ENCODE measurements at places on chromosomes 5 and 9. TPM values are rescaled to one million over a fixed set of nuclear protein-coding genes. Genes with fewer than 3 reads are reported as not detected.

Gene PHF2
- 39.2 TPM for total RNA-seq

Gene NME5
- total RNA-seq = not detected

Gene FOXD1
- total RNA-seq = not detected

Gene ECM2
- not detected for total RNA-seq

Gene HAVCR2
- 2.7 TPM for total RNA-seq

GRCh38 chr5:16245249-16245648 is 65.7 kb upstream of the MARCHF11 start:
- H3K27ac ChIP-seq = no peak overlapping the region
- no peaks in the 10 kb centered on the region for H3K27me3 ChIP-seq
- H3K4me3 ChIP-seq = no peak overlapping the region
- H3K36me3 ChIP-seq = no peaks in the 10 kb centered on the region

DNA sequence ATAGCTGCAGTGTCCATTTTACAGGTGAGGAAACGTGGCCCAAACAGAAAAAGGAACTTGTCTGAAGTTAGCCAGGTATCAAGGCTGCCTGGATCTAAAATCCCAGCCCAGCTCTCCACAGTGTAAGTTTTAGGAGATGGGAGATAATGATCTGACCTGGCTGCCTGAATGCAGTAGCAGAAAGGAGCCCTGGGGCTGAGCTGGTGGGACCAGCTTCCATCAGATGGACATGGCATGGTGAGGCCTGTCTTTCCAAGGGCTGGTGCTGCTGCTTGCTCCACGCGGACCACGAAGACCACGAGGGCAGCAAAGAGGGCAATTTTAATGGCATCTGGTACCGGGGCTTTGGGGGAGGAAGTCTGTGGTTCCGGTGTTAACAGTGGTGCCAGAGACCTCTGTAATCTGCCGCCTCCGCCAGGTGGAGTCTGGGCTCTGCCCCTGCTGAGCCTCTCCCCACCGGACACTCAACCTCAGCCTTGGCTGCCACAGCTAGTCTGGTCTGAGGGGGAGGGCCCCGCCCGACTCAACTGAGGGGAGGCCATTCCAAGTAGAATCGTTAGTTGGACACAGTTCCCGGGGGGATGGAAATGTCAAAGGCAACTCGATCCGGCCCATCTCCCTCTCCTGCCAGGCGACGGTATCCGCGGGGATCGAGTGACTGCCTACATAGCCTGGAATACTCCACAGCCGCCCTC is 650 bp downstream of the MYORG start:
- H3K27ac ChIP-seq = peak overlapping the region; percentile 49
- peak; percentile 55 for DNase-seq
- H3K27me3 ChIP-seq = no peaks in the 10 kb centered on the region
- H3K4me1 ChIP-seq = peaks cover 34% of the 10 kb centered on the region
- peak overlapping the region; percentile 39 for H3K4me3 ChIP-seq

DNA sequence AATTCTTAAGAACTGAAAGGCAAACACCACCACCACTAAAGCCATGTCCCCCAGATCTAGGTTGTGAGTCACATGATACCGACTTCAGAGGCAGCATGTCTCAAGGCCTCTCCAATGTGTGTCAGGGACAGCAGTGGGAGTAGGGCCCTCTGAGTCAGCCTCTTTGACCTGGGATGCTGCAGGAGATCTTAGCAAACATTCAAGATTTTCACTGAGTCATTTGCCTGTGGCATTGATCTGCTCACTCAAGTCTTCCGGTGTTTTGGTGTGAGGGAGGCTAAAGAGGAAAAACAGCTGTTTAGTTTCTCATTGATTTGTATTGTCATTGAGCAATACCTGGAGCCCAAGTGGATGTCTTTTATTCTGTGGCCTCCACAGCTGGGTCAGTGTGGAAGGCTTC is 36.1 kb downstream of the TMC1 start:
- H3K27ac ChIP-seq = no peak overlapping the region
- no peaks in the 10 kb centered on the region for H3K4me1 ChIP-seq
- H3K27me3 ChIP-seq = no peaks in the 10 kb centered on the region
- H3K4me3 ChIP-seq = no peak overlapping the region
- no peak for DNase-seq
- no peaks in the 10 kb centered on the region for H3K36me3 ChIP-seq

DNA sequence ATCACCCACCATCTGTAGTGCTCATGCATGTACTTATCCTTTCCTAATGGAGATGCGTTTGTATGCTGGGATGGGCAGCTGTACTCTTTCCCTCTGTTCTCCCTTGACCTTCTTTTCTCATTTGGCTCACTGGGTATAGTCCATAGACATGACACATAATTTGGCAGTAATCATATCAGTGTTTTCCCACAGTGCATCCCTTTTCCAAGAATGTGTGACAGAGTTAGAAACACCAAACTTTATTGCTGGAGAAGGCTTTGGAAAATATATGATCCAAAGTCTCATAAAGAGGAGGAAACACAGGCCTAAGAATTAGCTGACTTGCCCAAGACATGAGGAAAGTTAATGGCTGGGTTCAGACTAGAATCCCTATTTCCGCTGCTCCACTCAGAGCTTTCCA is 1233.4 kb upstream of the DMAC1 start:
- H3K27ac ChIP-seq = no peak overlapping the region
- DNase-seq = no peak
- H3K4me1 ChIP-seq = no peaks in the 10 kb centered on the region
- H3K4me3 ChIP-seq = no peak overlapping the region
- H3K36me3 ChIP-seq = no peaks in the 10 kb centered on the region

DNA sequence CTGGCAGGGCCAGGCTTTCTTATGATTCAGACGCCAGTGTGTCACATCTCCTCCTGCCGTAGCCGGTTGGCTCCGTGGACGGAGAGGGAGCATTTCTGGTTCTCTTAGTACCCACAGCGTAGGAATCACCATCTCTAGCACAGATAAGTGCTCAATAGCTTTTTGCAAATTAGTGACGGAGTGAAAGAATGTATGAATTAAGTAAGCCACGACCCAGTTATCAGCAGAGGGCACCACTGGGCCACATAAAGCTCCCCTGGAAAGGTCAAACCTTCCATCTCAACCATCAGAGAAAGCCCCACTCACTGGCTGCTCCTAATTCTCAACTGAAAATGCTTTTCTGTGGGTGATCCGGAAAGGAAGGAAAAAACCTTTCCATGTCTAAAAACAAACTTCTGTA is 317.0 kb upstream of the ADCY2 start:
- no peaks in the 10 kb centered on the region for H3K4me1 ChIP-seq
- no peak overlapping the region for H3K4me3 ChIP-seq
- H3K27ac ChIP-seq = no peak overlapping the region
- H3K27me3 ChIP-seq = no peaks in the 10 kb centered on the region

DNA sequence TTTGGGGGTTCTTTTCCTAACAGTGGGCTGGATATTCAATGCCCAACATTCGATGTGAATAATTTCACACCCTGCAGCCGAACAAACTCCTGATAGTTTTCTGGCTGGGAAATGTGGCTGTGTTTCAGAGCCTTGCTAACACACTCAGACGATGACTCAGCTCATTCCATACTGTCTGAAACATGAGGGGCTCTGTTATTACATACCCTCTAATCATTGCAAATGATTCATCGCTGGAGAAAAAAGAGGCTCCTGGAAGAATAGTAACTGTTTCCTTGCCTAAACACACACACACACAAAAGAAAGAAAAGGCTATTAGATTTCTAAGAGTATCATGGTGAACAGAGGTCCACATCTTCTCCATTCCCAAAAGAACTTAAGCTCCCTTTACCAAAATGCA is 75.8 kb downstream of the OXCT1 start:
- DNase-seq = no peak
- no peaks in the 10 kb centered on the region for H3K27me3 ChIP-seq
- H3K4me3 ChIP-seq = no peak overlapping the region

DNA sequence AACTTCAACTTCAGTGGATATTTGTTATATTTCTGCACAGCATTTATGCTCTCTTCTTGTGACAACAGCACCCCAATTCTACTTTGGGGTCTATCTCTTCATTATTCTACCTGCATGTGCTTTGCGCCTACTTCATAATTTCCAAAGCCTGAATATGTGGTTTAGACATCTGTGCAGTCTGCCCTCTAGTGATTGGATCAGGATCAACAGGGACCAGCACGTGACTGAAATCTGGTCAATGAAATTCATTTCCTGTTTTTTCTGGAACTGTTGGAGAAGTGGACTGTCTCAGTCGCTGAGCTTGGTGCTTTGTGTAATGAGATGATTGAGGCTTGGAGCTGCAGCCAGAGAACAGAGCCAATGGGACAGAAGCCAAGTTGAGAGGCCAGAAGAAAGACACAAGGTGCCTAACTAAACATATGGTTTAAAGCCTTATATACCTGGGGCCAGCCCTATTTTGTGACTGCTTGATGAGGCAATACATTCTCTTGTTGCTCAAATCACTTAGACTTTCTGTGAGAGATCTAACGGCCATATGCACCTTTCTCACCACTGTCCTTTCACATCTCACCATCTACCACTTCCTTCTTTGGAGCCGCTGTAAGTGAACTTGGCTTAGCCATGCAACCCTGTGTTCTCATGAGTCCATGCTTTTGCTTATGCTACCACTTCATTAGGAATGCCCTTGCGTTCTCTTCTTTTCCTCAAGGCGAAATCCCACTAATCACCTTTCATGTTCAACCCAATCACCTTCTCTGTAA is 68.8 kb upstream of the PPP2R2B start:
- no peak overlapping the region for H3K27ac ChIP-seq
- no peaks in the 10 kb centered on the region for H3K4me1 ChIP-seq
- H3K27me3 ChIP-seq = no peaks in the 10 kb centered on the region
- no peak overlapping the region for H3K4me3 ChIP-seq

DNA sequence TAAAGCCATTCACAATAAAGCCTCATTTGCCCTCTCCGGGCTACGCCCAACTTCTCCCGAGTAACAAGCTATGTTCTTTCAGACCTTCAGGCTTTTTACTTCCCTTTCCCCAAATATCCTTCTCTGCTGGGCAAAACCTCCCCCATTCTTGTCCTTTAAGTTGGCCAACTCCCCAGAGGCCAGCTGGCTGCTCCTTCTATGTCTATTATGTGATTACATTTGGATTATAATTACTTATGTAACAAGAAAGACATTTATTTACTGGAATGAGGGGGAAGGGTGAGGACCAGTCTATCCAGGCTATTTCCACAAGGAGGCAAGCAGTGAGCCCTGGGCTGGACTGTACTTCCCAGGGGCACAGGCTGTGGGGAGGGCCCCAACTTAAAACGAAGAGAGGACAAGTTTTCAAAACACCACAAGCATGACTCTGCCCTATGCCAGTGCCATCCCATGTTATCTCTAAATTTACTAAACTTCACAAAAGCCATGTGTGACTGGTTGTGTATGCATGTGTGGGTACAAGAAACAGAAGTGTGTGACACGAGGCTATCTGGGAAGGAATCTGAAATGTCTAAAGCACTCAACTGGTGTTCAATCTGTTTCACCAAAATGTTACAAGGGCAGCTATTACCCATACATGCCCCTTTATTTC is 84.5 kb downstream of the GNAQ start:
- no peak overlapping the region for H3K27ac ChIP-seq
- H3K27me3 ChIP-seq = no peaks in the 10 kb centered on the region
- no peaks in the 10 kb centered on the region for H3K36me3 ChIP-seq
- H3K4me1 ChIP-seq = peaks cover 54% of the 10 kb centered on the region
- DNase-seq = no peak
- no peak overlapping the region for H3K4me3 ChIP-seq

DNA sequence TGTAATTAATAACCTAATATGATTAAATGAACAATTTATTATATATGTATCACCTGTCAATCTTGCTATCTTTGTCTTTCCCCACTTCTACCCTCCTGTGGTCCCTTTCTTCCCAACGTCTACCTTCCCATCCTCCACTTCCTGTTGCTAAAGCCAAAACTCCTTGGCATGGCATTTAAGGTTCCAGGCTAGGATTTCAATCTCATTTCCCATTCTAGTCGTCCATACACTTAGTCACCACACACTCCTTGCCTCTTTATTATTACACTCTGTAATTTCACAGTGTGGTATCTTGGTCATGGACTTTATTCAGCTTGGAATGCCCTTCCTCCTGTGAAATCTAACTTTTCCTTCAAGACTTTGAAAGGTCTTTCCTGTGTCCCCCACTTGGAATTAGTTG is 115.3 kb downstream of the SEMA6A start:
- H3K36me3 ChIP-seq = no peaks in the 10 kb centered on the region
- H3K27ac ChIP-seq = no peak overlapping the region
- no peaks in the 10 kb centered on the region for H3K27me3 ChIP-seq
- DNase-seq = no peak
- H3K4me3 ChIP-seq = no peak overlapping the region
